Smooth muscle cell of the brain vasculature (primary cell): ENCODE measurements at places on chromosomes 5 and 9.

- DNase-seq: no peak
Measured at GRCh38 chr5:147874910-147875367, 3.6 kb upstream of the SCGB3A2 start.

DNA sequence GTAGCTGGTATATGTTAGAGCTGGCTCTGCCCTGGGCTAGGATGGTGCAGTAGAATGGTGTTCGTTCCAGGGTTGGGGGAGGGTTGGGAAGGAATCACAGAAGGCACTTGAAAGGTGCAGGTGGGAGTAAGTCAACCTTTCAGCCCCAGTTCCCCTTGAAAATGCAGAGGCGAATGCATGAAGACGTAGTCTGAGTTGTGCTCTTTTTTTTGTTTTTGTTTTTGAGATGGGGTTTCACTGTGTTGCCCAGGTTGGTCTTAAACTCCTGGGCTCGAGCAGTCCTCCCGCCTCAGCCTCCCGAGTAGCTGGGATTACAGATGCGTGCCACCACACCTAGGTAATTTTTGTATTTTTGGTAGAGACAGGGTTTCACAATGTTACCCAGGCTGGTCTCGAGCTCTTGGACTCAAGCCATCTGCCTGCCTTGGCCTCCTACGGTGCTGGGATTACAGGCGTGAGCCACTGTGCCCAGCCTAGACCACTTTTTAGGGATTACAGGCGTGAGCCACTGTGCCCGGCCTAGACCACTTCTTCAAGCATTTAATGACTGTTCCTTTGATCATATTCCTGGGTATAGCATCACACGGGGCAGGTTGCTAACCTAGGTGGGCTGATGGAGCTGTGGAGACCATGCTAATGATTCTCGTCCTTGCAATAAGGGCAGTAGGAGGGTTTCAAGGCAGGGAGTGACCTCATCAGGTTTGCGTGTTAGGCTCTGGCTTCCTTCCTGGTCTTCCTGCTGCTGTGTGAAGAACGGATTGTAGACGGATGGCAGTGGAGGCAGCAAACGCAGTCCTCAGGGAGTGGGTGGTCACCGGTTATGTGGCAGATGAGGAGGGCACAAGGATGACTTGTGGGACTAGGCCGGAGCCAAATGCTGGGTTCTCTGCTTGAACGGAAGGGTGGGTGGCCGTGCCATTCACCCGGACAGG, 13.7 kb downstream of the EHMT1 start:
- no peak for DNase-seq

DNA sequence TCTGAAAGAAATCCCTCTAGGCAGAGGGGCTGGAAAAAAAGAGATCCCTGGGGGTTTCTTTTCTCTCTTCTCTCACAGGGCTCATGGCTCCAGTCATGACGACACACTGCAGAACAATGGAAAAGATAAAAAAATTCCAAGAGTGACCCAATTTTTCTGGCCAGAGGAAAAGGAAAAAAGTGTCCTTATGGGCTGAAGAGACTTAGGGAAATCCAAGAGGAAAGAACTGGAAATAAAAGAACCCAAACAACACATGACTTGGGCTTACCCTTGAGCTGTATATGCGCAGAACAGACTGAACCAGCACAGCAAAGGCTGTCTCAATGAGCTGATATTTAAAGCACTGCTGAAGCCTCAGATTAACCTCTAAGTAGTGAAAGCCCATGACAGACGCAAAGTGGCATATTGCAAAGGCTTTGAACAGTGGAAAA, 102.4 kb downstream of the SMIM23 start:
- DNase-seq: no peak

DNA sequence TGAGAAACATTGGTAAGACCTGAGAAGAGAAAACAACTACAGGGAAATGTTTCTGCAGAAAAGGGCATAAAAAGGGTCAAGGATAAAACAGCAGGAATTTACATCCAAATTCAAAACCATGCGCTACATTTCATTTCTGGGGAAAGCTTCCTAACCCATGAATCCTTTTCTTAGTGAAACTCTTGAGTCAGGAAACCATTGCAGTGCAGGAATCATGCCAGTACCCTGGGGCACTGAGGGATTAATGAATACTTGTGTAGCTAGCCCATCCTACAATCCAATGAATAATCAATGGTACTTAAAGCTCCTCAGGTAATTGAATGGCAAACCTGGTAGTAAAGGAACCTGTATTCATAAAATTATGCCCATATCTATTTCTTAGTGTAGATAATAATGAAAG, 580.5 kb downstream of the TLE1 start:
- DNase-seq: no peak

- no peak for DNase-seq
Measured at GRCh38 chr5:146877783-146878475, 628 bp downstream of the PPP2R2B start.

DNA sequence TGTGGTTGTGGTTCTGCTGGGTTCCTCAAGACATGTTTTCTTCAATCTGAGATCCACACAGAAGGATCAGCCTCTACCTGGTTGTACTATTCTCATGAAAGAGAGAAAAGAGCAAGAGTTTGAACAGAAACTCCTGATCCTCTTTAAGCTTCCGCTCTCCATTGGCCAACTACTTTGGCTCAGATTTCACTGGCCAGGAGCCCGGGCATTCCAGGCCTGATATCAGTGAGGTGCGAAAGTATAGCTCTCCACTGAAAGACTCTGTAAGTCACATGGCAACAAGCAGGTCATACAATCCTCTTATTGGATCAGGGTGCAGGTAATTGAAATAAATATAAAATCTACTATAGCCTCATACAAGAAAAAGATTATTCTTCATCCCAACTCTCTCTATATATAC, 920.5 kb downstream of the TLE4 start:
- DNase-seq: no peak

DNA sequence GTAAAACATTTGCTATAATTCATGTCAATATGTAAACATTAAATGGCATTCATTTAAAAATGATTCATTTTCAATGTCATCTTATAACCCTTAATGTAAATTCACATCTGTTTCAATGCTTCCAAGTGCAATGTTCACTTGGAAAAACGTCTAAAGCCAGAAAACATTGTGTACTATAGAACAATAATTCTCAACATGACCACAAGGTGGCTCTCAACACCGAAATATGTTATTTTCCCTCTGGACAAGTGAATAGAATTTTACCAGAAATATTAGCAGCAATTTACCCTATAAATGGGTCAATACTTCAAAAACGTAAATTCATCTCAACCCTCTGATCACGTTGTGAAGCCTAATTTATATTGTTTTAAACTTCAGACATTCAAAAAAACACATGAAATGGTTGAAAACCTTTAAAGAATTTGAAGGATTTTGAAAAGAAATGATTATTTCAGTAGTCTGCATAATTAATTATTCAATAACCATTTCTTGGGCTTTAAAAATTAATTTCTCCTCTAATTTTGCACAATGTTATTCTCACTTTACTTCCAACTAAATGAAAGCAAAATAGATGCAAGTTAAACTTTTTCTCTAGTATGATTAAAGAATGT, 11.0 kb downstream of the CDH10 start:
- no peak for DNase-seq

- DNase-seq: no peak
Measured at GRCh38 chr5:34740389-34740806, 84.3 kb downstream of the RAI14 start.

DNA sequence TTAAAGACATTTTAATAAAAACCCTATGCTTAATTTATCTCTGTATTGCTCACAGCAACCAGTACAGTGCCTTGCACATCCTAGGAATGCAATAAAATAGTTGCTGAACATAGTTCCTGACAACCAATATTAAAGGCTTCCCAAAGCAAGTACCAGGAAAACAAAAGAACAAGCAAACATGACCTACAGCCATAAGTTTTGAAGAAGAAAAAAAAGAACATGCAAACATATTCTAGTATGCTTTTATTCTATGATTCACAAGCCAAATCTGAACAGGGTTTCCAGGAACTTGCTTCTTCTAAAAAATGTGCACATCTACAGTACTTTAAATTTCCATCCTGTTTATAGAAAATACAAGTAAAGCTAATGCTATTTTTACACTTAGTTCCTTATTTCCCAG, 4.5 kb downstream of the CEMIP2 start:
- no peak for DNase-seq

- DNase-seq: no peak
Measured at GRCh38 chr5:141234109-141234667, 11.0 kb upstream of the PCDHB15 start.

DNA sequence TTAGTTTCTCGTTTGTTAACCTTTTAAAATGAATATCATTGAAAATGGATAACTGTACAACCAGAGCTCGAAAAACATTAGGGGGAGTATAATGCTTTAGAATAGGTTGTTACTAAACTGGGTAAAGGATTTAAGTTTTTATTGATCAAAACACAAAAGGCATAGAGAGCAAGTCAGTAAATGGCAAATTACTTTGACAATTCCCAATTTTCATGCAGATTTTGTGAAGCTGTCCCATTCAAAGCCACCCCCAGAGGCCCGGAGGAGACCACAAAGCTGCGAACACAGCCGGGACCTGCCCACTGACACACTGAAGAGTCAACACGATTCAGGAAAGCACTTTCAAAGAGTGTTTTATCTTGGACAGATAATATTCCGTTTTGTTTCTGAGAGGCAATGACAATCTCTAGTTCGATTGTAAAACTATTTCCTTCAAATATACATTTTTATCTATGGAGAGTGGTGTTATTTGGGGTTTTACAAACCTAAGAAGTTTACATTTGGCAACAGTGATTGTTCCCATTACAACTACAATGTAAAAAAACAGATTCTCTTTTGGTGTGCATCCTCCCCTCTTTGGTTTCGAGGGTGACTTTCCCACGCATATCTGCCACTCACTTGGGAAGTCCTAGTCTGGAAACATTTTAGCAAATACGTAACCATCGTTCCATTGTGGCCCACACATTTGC, 182.6 kb upstream of the TBCA start:
- DNase-seq: no peak

DNA sequence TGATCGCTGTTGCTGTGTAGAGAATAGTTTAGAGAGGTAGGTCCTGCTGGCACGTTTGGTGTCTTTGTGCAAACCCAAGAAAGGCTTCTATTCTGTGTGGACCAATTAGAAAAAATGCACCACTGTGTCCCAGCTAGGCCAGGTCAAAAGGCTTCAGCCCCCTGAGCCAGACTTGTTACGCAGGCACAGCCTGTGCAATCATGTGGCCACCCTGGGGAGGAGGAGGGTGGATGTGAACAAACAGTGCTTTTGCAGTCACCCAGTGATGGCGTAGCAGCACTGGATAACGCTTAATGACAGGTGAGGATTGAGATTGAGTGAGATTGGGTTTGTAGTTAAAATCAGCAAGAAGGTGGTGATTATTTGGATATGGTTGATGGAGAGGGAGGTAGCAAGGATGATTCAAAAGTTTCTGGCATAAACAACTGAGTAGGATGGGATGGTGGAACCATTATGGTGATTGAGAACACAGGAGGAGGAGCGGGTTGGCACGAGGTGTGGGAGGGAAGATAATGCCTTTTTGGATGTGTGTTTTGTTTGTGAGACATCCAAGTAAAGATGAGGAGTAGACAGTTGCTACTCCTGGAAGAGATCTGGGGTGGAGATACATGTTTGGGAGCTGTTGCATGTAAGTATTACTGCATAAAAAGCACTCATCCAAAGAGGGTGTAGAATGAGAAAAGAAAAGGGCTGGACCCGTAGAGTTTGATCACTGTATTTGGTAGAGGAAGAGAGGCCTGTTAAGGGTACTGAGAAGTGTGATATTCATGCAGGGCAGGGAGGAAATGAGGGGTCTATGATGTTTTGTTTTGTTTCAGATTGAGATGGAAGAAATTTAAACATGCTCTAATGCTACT, 6.7 kb downstream of the GCNT1 start:
- no peak for DNase-seq
